ENCODE measurements at places on chromosomes 6 and 20.
A peak's percentile ranks its signal among the peaks of the same experiment; 100 is the strongest.

GRCh38 chr6:53165293-53165692 is 16.7 kb upstream of the GCM1 start:
- no peak for DNase-seq

DNA sequence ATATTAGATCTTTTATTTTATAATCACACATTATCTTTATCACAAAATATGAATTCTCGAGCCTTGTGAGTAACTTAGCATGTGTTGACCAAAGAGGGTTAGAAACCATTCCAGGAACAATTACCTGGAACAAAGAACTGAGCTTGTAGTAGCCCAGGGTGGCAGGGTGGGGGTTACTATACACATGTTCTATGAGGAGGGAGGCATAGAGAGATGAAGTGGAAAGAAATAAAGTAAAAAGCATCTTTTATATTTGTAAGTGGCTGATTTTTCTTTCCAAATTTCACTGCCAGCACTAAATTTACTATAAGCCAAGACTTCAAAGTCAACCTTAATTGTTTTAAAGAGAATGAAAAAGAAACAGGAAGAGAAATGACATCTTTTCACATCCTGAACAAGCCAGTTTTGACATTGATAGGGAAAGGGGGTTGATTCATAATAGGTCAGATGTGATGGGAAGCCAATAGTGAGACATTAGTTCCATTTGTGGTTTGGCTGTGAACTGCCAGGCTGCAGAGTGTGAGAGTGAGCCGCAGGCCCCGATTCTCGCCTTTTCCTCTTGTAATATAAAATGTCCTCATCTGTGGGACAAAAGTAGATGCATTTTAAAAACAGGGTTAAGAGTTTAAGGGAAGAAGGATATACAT is 52.7 kb upstream of the MYB start:
- DNase-seq = no peak

- DNase-seq = no peak
These were observed 236.3 kb upstream of the ZNF217 start for GRCh38 chr20:53829724-53830521.

GRCh38 chr20:22373164-22373895 is 211.0 kb downstream of the FOXA2 start:
- DNase-seq = no peak

DNA sequence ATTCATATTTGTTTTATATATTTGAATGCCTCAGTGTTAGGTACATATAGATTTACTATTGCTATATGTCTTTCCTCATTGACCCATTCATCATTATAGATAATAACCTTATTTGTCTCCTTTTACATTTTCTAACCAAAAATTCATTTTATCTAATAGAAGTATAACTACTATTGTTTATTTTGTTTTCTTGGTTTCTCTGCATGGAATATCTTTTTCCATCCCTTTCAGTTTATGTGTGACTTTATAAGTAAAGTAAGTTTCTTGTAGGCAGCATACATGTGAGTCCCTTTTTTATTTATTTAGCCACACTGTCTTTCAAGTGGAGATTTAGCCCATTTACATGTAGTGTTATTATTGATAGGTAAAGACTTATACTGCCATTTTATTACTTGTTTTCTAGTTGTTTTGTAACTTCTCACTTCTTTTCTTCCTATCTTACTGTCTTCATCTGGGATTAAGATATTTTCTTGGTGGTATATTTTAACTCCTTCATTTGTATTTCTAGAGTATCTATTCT is 572.0 kb upstream of the MAN1A1 start:
- DNase-seq = no peak

GRCh38 chr6:37556881-37557644 is 57.4 kb upstream of the CCDC167 start:
- no peak for DNase-seq

GRCh38 chr6:119672725-119673124 is 323.2 kb upstream of the MAN1A1 start:
- DNase-seq = no peak

DNA sequence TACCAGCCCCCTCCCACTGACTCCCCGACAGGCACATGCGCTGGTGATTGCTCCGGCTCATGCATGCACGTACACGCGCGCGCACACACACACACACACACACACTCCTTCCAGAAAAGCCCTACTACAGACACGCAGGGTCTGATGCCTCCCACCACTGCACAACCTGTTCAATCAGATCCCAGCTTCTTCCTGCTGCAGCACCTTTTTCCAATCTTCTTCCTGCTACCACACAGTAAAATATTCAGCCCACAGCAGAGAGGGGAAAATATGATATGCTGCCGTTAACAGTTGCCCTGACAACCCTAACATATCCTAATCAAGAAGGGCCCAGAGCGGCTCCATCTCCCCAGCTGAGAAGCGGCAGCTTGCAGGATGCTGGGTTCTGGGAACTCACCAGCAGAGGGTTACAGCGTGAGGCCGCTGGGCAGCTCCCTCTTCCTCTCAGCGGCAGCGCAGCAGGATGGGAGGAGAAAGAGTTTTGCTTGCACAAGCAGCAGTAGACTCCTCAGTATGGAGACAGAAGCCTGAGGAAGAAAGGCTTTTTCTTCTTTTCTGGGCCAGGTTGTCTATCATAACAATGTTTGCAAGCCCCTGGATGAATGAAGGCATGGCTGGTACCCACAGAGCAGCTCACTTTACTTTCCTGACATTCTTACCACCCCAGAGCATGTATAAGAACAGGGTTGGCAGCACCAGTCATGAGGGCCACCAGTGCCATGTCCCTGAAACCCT is 23.9 kb downstream of the MAP7 start:
- DNase-seq = peak; percentile 3

- peak; percentile 15 for DNase-seq
These were observed 210.8 kb downstream of the ARHGAP18 start for GRCh38 chr6:129498950-129499842.

- DNase-seq = no peak
These were observed 42.1 kb downstream of the HLA-DPB1 start for GRCh38 chr6:33117811-33118277.

GRCh38 chr20:39885975-39886649 is 802.9 kb downstream of the MAFB start:
- DNase-seq = no peak

- peak; percentile 52 for DNase-seq
These were observed 131.6 kb upstream of the ESR1 start for GRCh38 chr6:151675746-151676459.

DNA sequence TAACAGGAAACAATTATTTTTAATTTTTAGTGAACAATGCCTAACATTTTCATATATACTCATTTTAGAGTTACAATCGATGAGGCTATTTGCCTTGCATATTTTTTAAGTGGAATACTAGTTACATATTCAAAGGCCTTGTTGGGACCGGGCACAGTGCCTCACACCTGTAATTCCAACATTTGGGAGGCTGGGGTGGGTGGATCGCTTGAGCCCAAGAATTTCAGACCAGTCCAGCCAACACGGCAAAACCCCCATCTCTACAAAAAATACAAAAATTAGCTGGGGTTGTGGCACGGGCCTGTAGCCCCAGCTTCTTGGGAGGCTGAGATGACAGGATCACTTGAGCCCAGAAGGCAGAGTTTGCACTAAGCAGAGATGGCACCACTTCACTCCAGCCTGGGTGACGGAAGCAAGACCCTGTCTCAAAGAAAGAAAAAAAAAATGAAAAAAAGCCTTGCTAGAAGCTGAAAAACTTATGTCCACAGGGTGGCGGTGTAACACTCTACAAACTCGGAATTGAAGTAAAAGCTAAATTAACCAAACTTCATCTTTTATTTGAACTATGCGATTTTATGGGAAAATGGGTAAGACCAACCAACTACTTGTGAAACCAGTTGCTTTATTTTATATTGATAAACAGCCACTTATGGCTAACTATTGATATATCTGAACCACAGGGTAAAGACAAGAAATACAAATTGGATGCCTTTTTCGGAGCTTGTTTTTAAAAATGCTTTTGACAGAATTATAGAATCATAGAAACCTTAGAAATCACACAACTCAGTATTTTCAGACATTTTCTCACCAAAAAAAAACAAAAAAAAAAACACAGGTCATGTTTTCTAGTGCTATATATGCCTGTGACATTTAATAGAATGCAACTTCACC is 24.1 kb upstream of the ROS1 start:
- peak; percentile 34 for DNase-seq

DNA sequence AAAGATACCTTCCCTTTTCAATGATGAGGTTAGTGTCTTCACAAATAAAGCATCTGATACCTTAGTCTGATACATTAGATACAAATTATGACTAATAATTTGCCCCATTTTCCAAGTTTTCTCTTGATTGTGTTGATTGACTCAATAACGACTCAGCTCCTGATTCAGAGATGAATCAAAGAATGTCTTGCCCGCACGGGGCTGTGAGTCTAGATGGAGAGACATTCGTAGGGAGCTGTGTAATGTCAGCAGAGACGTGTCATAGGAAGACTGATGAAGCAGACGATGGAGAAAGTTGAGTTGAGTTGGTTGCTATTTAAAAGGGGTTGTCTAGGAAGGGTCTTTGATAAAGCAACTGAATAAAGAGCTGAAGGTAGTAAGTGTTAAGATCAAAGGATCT is 78.2 kb downstream of the TSHZ2 start:
- no peak for DNase-seq

DNA sequence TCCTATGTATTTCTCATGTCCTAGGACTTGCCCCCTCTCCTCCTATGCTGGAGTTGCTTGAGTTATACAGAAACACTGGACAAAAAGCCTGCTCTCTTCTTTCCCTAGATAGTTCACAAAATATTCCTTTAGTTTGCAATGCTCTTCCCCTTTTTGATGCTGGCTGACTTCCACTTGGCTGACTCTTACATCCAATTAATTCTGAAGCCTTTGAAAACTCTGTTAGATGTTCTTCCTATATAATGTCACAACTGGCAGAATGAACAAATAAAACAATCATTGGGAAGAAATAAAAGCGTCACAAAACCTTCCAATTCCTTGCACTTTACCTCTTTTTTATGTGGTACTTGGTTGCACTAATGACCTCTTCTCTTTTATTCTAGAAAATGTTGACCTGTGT is 253.8 kb upstream of the CITED2 start:
- DNase-seq = no peak

DNA sequence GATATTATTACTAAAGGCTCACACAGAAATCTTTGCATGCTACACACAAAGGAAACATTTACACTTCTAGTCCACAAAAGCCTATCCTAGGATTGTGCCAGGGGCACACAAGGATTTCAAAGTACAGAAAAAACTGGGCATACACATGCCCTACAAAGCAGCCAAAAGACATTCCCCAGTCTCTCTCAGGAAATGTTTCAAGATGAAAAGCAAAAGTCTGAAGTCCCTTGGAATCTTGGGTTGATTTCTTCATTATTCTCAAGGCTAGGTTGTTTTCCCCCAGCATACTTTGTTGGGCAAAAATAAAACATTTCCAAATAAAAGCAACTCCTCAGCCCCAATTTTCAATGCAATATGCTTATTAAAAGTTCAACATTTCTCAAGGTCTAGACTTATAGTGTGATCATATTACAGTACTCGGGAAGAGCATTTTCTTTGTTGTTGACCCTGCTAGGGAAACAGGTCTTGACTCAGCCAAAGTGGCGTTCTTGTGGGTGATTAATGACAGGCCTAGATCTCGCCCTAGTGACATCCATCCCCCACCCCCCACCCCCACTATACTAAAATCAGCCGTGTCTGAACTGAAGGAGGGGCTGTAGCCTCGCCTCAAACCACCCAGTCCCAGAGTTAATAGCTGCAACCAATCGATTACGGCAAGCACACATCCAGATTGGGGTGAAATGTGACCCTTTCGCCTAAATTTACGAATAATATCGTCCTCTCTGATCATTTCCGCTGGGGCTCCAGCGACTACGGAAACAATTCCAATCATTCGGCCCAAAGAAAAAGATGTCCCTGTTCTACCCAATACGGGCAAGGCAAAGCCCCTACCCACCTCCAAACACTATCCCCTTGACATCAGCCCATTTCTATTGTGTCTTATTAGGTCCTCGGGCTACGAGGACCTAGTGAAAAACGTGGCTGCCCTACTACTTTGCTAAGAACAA is 1.4 kb downstream of the AKIRIN2 start:
- peak; percentile 20 for DNase-seq

GRCh38 chr20:51400051-51400926 is 142.2 kb downstream of the NFATC2 start:
- DNase-seq = peak; percentile 62

DNA sequence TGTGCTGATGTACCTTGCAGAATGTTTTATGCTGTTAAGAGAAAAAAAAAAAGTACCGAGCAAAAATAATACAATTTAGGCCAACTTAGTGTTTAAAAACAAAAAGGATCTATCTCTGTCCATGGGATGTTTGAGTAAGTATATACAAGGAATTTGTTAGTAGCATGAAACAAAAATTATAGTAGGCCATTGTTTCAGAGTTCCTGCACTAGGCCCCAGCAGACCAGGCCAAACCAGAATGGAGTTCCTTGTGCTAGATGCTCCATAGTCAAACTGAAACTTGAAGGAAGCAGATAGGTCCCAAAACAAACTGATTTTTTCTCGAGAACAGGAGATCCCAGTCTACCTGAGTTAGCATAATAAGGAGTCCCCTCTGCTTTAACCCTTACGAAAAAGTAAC is 72.5 kb downstream of the SNX9 start:
- DNase-seq = no peak

GRCh38 chr6:107560657-107561056 is 70.7 kb downstream of the SOBP start:
- DNase-seq = no peak

- no peak for DNase-seq
These were observed 11.4 kb downstream of the HLA-A start for GRCh38 chr6:29953686-29954085.

GRCh38 chr6:169931261-169931660 is 179.8 kb downstream of the ERMARD start:
- no peak for DNase-seq

DNA sequence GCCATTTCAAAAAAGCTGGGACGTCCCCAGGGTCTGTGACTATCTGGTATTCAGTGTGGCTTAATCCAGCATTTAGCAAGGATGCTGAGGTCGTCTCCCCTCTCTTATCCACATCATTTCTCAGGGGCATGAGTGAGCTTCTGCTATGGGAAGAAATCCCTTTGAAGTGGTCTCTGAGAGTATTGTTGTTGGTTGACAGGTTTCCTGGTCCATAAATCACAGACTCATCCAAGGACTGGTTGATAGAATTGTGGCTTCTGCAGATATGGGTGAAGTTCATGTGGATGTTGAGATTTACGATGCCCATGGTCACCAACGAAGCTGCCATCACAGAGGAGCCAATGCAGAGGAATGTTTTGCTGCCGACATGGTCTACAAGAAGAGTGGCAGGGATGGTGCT is 24.0 kb downstream of the SLC2A12 start:
- DNase-seq = no peak

- DNase-seq = no peak
These were observed 27.2 kb upstream of the QKI start for GRCh38 chr6:163387317-163387716.

- DNase-seq = no peak
These were observed 13.6 kb downstream of the TMEM181 start for GRCh38 chr6:158573542-158573931.

- DNase-seq = no peak
These were observed 1.1 kb upstream of the RNGTT start for GRCh38 chr6:88964509-88964908.
